Activated T-cell treated with anti-CD3 and anti-CD28 coated beads for 1 hour (primary cell): ENCODE measurements at places on chromosomes 1 and 21.

DNA sequence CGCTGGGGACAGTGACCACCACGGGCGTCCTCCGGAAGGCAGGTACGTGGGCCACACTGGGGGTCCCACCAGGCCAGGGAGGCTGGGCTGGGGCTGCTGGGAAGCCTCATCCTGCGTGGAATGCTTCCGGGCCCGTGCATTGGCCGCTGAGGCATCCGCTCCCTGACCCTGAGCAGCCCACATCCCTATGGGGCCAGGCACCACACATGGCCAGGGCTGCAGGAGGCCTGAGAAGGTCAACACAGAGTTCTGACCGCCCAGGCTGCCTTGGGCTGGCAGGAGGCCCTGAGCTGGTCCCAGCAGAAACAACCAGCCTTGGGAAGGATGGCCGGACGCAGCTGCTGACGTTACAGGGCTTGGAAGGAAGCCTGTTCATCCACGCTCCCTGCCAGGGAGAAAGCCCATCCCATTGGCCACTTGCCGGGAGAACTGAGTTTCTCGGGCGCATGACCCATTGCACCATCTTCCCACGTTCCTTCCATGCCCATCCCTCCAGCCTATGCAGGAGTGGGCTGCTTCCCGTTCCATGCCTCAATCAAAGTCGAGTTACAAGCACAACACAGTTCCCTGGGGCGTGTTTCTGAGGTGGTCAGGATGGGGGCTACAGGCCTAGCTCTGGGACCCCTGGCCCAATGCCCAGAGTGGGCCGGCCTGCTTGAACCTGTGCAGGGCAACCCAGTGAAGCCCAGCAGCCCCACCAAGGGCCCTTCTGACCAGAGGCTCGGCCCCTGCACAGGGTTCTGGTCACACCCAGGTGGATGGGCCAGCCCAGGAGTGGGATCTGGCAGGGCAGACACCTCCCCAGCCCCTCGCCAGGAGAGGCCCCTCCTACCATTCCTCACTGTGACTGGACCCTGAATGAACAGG is 31.7 kb downstream of the TRIM11 start:
- DNase-seq = no peak

DNA sequence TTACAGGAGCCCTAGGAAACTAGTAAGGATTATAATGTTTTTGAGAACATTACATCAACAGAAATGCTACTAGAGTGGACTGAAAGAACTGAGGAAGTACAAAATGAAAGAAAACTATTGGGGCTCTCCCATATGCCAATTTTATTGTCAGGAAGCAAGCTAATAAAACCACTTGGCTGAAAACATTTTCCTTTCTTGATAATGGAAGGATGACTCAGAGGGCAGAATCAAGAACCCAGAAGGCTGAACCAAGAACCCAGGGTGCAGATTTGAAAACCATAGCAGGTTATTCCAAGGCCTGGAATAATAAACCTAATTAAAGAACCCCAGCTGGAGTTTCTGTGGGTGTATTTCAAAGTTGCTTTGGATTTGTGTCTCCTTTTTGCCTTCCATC is 70.7 kb downstream of the RPE65 start:
- no peak for DNase-seq

DNA sequence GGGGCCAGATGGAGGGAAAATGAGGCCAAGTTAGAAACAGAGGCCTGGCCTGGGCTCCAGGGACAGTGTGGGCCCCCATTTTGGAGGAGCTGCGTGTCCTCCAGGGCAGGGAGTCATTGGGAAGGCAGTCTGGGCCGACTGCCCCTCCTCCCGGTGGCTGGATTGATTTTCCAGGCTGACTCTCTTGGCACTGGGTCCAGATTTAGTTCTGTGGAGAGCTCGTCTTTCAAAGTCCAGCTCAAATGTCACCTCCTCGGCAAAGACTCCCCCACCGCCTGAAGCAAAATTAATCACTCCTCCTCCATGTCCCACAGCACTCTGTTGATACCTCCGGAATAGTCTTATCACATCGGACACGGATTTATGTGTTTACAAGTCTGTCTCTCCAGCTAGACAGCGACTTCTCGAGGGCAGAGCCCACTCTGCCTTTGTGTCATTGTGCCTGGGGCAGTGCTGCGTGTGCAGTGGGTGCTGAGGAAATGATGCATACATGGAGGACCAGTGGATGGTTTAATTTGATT is 175.1 kb downstream of the CAMTA1 start:
- DNase-seq = no peak

DNA sequence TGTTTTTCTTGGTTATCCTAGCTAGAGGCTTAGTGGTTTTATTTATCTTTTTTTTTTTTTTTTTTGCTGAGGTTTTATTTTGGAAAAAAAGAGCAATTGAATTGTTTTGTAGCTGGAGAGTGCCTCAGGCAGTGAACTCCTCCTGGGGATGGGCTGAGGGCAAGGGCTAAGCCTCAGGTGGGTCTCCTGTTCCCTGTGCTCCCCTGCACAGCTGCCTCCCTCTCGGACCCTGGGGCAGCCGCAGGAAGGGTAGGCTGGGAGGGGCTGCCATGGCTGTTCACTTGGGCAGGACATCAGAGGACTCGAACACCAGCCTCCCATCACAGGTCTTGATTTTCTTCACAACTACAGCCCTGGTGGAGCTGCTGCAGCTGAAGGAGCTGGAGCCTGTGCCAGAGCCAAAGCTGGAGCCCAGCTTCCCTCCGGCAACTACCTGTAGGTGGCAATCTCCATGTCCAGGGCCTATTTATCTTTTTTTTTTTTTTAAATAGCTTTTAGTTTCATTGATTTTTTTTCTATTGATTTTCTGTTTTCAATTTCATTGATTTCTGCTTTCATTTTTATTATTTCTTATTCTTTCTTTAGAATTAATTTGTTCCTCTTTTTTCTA is 28.9 kb downstream of the LEPR start:
- DNase-seq = no peak

GRCh38 chr1:44220755-44221154 is 7.5 kb downstream of the DMAP1 start:
- DNase-seq = no peak

- no peak for DNase-seq
Observed at GRCh38 chr1:168019407-168019806, 82.5 kb upstream of the MPC2 start.

DNA sequence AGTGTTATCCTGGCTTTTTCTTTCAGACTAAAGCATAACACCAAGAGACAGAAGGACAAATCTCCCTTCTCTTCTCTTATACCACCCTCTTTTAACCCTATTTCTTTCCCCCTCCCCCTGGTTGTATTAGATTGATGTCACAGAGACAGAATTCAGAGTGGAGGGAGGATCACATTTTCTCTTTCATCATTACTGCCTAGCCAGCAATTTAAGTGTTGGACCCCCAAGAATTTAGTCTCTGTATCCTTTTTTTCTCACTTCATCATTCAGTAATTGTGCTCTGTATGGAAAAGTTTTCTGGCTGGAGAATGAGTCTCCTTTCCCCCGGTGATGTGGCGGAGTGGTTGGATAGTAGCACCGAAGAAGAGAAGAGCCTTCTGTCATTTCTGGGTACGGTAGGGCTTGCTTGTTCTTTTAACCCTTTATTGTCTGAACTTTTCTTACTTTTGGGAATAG is 124.8 kb downstream of the CLEC20A start:
- no peak for DNase-seq
